ENCODE measurements at places on chromosomes 2 and 18.
A peak's percentile ranks its signal among the peaks of the same experiment; 100 is the strongest.

DNA sequence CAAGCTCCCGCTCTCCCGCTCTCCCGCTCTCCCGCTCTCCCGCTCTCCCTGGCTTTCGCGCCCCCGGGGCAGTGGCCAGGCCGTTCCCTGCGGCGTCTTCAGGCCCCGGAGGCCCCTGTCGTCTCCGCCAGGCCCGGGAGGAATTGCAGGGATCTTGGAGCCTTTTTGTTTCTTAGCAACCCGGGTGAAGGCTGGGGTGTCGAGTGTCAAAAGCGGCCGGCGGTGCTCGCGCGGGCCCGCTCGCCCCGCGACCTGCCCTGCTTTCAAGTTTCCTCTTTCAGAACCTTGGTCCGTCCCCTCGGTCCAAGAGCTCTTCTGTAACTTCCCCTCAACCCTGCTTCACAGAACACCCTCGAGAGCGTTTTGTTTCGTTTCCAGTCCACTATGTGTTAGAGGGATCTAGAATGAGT is 1.4 kb downstream of the RNF138 start:
- peak; percentile 65 for DNase-seq

- DNase-seq = no peak
Measured at GRCh38 chr2:217307023-217307422, 447.2 kb upstream of the TNP1 start.

- DNase-seq = no peak
Measured at GRCh38 chr2:144317071-144317738, 202.7 kb downstream of the ZEB2 start.

DNA sequence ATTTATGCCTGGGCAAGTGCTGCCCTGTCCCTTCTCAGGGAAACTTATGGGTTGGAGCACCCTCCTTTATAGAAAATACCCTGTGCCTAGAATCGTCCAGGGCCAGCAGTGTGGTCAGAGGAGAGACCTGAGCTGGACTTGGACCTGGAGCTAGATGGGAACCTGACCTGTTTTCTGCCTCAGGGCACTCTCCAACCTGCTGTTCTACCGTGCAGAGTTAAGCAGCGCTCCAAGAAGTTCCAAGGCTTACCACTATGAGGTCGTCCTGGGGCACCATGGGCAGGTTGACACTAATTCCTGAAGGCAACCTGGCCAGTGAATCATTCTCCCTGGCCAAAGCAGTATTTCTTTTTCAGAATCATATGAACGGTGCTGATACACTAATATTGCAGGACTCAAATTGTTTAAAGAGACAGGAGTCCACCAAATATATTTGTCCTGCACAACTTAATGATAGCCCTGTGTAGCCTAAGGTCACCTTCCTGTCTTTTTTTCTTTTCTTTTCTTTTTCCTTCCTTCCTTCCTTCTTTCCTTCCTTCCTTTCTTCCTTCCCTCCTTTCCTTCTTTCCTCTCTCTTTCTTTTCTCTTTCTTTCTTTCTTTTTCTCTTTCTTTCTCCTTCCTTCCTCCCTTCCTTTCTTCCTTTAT is 455.4 kb upstream of the HNMT start:
- no peak for DNase-seq

DNA sequence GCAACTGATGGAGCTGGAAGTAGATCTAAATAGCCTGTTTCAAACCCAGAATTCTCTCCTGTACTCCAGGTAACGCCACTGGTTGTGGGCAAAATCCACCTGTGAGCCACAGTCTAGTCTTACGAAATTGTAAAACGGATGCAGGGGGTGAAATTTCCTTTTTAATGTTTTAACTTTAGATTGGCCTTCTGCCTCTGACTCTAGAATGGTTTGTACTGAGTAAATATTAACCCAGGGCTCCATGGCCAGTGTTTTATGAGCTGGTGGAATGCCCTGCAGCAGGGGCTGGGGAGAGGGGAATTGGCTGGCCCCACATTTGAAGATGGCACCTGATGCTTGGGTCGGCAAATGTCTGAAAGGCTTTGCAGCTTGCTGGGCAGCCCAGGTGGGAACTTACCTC is 156.6 kb downstream of the MYCN start:
- DNase-seq = no peak

DNA sequence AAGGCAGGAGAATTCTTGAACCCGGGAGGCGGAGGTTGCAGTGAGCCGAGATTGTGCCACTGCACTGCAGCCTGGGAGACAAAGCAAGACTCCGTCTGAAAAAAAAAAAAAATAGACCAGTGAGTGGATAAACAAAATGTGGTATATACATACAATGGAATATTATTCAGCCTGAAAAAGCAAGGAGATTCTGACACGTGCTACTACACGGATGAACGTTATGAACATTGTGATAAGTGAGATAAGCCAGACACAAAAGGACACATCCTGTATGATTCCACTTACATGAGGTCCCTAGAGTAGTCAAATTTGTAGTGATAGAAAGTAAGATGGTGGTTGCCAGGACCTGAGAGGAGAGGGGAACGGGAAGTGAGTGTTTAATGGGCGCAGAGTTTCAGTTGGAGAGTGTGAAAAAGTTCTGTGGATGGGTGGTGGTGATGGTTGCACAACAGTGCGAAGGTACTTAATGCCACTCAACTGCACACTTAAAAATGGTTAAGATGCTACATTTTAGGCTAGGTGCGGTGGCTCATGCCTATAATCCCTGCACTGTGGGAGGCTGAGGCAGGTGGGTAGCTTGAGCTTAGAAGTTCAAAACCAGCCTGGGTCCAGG is 38.3 kb downstream of the NIFK start:
- DNase-seq = no peak

- no peak for DNase-seq
Measured at GRCh38 chr2:225040142-225040541, 2.1 kb downstream of the DOCK10 start.

Measured in right atrium auricular region (tissue), 2 donors.